ENCODE measurements at places on chromosomes 2 and 18.

- no peak for DNase-seq
Measured at GRCh38 chr2:105928563-105928962, 183.9 kb downstream of the NCK2 start.

DNA sequence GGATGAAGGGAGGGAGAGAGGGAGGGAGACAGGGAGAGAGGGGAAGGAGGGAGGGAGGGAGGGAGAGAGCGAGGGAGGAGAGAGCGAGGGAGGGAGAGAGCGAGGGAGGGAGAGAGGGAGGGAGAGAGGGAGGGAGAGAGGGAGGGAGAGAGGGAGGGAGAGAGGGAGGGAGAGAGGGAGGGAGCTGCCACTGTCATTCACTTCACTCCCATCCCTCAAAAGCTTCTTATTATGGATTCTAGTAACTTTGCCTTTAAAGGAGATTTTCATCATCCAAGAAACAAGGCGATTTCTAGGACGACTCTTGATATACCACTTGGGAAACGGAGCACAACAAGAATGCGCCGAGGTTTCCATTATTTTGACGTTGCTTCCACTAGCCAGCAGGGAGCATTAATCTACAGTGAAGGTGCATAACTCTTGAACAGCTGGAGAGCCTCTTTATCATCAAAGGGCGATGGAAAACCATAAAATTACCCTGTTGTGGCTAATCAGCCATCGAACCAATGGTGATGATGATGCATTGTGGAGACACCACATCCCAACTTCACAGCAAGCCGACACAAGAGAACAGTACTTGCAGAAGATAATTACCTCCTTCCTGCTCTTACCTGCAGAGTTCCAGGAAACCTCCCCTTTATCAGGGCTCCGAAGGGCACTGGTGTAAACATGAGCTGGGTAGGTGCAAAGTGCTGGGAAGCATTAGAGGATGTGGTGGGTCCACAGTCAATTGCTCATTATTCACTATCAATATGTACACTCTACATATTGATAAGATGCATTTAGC is 130.5 kb downstream of the EIPR1 start:
- no peak for DNase-seq

DNA sequence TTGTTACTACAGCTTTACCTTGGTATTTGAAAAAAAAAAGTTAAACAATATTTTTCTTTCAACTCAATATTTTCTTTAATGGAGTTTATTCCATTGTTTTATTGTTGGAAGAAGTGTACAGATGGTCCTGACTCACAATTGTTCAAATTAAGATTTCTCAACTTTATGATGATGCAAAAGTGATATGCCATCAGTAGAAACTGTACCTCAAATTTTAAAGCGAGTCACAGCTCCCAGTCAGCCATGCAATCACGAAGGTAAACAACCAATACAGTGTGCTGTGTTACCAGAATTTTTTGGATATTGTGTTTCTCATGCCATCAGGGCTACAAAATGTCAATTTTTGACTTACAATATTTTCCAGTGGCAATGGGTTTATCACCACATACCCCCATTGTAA is 54.0 kb upstream of the COL5A2 start:
- no peak for DNase-seq

GRCh38 chr2:40488927-40489677 is 37.2 kb upstream of the SLC8A1 start:
- no peak for DNase-seq

DNA sequence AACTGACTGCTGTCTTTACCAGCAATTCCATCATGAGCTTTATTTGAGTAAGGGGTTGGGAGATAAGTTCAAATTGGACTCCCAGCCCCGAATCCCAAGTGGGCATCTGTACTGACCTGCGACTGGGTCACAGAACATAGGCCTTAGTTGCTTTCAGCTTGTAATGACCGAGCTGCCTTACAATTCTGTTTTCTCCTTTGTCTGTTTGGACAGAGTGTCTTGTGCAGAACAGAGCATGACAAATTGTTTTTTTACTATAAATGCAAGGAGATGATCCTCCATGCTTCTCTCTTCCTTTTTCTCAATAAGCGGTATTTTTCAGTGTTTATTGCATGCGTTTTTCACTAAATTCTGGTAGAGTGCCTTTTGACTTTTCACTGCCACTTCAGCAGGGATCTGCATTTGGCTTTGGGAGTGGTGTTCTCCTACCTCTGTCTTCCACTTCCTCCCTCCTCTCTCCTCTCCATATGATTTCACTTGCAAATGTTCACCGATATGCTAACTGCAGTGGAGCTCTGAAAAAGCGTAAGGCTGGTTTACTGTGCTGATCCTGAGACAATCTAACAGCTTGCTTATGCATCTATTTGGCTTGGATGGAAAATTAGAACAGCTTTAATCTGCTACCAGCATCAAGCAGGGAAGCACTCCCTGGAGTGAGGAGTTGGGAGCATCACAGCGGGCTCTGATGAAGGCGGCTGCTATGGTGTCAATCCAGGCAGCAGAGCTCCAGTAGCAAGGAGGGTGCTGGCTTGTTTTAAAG is 158.8 kb upstream of the SMIM21 start:
- no peak for DNase-seq

- no peak for DNase-seq
Measured at GRCh38 chr2:29443151-29443550, 327.9 kb downstream of the CLIP4 start.

- DNase-seq: no peak
Measured at GRCh38 chr2:169071455-169071854, 2.1 kb downstream of the DHRS9 start.

DNA sequence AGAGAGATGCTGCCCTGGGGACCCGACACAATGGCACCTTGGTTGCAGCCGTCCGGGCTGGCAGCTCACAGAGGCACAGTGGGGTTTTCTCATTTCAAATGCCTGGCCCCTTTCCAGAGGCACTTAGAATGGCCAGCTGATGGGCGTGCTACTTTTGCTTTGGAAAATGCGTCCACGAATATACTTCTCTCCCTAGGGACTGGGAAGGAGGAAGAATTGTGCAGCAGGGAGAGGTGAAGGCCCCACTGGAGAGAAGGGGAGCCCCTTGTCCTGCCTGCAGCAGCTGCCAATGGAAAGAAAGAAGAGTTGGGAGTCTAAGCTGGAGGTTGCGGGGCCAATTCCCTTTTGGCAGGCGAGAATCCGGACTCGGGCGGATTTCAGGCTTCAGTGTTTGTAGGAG is 1.1 kb upstream of the MAL start:
- DNase-seq: no peak

GRCh38 chr2:137172162-137172561 is 406.8 kb downstream of the THSD7B start:
- DNase-seq: no peak

DNA sequence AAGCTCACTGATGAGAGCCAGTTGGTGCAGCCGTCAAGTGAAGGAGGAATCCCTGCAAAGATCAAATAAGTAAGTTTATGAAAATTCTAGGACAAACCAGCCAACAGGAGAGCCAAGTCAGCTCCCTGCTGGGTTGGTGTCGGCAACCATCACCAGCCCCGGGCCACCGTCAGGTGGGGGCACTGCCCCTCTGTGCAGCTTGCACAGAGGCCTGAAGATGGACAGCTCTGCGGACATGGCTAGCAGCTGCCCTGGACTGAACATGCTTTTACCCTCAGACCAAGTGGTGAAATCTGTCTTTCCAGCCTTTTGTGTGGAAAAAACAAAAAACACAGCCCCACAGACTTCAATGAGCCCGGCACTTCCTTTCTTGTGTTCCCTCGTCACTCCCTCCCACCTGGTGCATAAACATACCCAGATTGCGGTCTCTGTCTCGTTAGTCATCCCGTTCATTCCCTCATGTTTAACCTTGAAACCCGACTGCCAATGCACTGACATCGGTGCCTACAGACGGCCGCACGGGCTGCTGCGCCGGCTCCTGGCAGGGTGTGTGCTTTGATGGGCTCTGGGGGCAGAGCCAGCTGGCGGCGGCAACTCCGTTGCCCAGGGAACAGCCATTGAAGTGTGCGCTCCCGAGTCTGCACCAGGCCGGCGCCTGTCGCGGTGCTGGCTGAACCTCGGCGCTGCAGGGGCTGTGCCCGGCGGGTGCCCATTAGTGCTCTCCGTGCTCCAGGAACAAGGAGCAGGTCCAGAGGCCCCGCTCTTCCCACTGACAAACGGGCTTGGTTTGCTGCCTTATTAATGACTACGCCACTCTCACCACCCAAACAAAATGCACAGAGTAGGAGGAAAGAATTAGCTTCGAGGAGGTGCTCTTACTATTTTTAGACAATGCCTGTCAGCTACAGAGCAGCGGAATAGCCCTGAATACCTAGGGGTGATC is 95.3 kb downstream of the EIPR1 start:
- no peak for DNase-seq

- no peak for DNase-seq
Measured at GRCh38 chr2:150552041-150552820, 64.8 kb upstream of the RND3 start.
